ENCODE measurements at places on chromosomes 13 and 19. TPM values are rescaled to one million over a fixed set of nuclear protein-coding genes. Genes with fewer than 3 reads are reported as not detected.

GRCh38 chr13:112522578-112522977 is 65.4 kb downstream of the TUBGCP3 start:
- H3K36me3 ChIP-seq, result peaks cover 4% of the 10 kb centered on the region
- no peak overlapping the region for H3K4me3 ChIP-seq
- no peak overlapping the region for H3K27ac ChIP-seq
- no peaks in the 10 kb centered on the region for H3K4me1 ChIP-seq
- no peaks in the 10 kb centered on the region for H3K27me3 ChIP-seq
- no peak for DNase-seq

Gene ACER1
- total RNA-seq, result not detected

- H3K27me3 ChIP-seq, result no peaks in the 10 kb centered on the region
- no peaks in the 10 kb centered on the region for H3K4me1 ChIP-seq
- no peaks in the 10 kb centered on the region for H3K36me3 ChIP-seq
- H3K4me3 ChIP-seq, result no peak overlapping the region
Measured at GRCh38 chr13:45718063-45718462, 15.9 kb downstream of the CBY2 start.

Gene GIPC3
- 0.43 TPM for total RNA-seq

DNA sequence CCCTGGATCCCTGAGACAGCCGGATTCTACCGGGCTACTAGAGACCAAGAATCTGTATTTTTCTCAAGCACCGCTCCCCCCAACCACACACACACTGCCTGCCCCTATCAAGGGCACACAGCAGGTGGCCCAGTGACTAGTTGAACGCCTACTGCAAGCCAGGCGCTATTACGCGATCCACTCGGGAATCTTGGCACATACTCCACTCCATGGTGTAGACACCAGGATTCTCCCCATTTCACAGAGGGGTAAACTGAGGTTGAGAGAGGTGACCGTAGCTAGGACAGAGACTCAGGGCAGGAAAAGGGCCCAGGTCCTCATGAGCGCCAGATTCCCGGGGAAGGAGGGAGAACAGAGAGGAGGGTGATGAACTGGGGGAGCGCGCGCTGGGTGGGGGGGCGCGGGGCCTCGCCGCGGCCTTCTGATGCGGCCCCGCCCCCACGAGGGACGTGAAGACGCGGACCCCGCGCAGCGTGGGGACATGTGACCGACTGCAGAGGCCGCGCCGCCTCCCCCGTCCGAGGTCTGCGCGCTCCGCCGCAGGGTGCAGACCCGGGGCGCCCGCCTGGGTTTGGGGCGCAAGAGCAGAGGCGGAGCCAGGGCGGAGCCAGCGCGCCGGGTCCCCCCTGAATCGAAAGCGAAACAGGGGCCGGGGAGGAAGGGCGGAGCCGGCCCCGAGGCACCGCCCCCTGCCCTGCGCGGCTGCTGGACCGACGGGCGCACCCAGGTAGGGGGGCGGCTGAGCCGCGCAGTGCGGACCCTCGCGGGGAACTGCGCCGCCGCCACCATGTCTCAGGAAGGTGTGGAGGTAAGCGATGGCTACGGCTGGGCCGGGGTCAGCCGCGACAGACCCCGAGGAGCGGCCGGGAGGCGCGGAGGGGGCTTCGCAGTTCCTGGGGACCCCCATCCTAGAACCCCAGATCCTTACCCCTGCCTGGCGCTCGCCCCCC is at the start of gene SHFL:
Gene SHFL, plus strand, starts transcription at position 677 of the 950 bp plus-strand sequence. Its CDS starts 111 bp downstream, at position 788.
- peaks cover 13% of the 10 kb centered on the region for H3K4me1 ChIP-seq
- peaks cover 20% of the 10 kb centered on the region for H3K36me3 ChIP-seq
- H3K27me3 ChIP-seq, result no peaks in the 10 kb centered on the region
- peak within 1 kb of the TSS; percentile 80 for H3K27ac ChIP-seq
- peak within 1 kb of the TSS; percentile 83 for H3K4me3 ChIP-seq
- DNase-seq, result peak; percentile 89

Gene ANGPTL8
- not detected for total RNA-seq

Gene KLK15
- not detected for total RNA-seq

Data from activated naive CD8-positive, alpha-beta T cell treated with anti-CD3 and anti-CD28 coated beads for 36 hours (primary cell).